ENCODE measurements at places on chromosomes 3 and 15.

GRCh38 chr3:25367025-25367424 lies 61.0 kb upstream of the RARB start:
- no peak for DNase-seq

DNA sequence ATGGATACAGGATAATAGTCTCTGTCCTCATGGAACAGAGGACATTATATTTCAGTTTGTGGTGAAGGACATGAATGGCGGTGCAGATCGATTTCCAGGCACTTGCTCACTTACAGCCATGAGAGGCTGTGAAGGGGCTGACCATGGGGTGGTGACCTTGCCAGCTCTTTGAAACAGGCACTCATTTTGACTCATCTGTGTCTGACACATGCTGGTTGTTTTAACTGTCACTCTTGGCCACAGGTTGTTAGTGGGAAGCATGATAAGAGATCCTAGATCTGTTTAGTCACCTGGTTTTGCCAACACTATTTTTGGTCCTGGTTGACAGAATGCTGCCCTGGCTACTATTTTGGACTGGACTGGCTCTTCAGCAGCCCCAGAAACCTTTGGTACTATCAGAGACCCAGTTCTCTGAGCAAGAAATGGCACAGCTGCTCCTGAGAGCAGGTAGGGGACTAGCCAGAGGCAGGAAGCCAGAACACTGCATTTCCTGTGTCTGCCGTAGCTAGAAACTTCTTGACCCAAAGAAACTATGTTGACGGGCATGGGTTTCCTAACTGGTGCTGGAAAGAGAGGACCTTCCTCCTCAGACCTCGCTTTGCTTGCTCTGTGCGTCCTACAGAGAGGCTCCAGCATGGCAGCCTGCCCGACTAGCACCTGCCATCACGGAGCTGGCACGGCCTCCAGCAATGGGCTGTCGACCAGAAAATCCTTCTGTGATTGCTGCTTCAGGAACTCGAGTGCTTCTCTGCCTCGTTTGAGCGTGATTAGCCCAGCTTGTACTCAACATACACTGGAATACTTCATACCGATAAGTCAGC lies 6.3 kb downstream of the PXYLP1 start:
- peak; percentile 56 for DNase-seq

DNA sequence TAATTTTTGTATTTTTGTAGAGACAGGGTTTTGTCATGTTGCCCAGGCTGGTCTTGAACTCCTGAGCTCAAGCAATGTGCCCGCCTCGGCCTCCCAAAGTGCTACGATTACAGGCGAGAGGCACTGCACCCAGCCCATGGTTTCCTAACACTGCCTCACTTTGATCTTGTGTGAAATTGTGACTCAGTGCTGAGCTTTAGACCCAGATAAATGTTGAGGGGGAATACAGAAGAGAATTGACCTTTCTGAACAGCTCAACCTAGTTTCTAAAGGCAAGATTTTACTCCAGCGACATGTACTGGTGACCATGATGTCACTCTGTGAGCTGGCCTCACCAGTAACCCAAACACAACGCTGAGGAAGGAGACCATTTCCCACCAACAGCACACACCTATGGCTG lies 73.5 kb downstream of the ATP1B3 start:
- DNase-seq = no peak

- no peak for DNase-seq
Measured at GRCh38 chr15:56582785-56583184, 117.8 kb upstream of the MNS1 start.

- DNase-seq = no peak
Measured at GRCh38 chr3:133136114-133137041, 98.2 kb downstream of the TMEM108 start.

- DNase-seq = no peak
Measured at GRCh38 chr3:47515864-47516319, 2.4 kb upstream of the ELP6 start.

- DNase-seq = no peak
Measured at GRCh38 chr3:41346698-41347270, 147.5 kb downstream of the CTNNB1 start.

- peak; percentile 8 for DNase-seq
Measured at GRCh38 chr3:44184319-44184953, 57.2 kb upstream of the TOPAZ1 start.

DNA sequence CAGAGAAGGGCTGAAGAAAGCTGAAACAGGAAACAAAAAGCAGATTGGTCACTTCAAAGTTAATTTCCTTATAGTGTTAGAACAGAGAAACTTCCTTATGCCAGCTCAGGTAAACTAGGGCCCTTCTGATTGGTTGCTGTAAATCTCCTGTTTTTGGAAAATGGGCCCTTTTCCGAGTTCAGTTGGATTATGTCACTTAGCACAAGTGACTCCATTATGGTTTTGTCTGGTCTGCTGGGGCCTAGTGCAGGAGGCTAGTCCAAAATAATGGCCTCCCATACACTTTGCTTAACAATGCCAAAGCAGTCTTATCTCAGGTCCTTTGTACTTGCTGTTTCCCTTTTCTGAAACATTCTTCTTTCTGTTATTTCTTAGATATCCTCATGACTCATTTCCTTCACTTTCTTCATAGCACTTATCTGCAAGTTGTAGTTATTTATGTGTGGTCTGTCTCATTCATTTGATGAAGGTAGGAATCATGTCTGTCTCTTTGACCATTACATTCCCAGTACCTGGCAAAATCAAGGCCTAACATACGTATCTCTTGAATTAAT lies 7.7 kb upstream of the DCP1A start:
- DNase-seq = no peak

DNA sequence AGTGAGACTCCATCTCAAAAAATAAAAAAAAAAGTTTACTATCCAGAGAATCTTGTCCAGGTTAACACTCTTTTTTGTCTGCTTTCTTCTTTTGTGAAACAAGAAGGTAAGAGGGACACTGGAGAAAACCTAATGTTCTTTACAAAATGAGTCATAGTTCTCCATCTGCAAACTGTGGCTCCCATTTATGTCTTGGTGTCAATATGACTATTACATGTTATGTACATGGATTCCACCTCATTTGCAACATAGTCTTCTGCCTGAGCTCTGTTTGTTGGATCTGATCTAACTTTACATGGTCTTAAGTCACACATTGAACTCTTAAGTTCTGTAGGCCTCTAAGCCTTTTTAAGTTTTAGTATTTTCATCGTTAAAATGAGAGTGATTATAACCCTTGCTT lies 421.2 kb upstream of the TPRG1 start:
- no peak for DNase-seq

DNA sequence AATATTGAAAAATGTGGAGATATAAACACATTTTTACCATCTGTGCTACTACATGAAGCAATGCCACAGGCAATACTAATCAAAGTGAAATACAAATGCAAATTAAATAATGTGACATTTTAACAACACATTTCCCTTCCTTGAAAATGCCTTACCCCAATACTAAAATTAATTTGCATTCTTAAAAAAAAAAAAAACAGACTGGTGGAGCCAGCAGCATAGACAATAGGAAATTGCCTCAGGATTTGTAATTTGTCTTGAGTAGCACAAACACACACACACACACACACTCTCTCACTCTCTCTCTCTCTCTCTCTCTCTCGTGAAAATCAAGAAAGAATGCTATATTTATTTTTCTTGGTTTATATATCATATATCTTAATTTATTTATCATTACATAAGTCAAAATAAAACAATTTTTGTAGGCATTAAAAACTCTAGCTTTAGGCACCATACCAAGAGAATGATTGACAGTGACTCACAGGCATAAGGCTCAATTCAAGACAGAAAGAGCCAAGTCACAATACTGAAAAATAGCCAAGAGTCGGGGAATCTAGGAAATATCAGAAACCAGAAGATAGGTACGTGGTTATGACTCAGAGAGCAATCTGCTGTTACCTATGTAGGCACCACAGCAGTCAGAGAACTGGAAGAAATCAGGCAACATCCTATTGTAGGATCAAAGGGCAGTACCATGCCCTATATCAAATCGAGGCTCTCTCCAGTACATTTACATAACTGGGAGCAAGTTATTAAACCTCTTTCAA lies 23.0 kb downstream of the SUCNR1 start:
- no peak for DNase-seq

GRCh38 chr15:27499191-27499590 lies 528.2 kb downstream of the GABRG3 start:
- no peak for DNase-seq

- DNase-seq = no peak
Measured at GRCh38 chr15:79341396-79341795, 30.5 kb downstream of the TMED3 start.

DNA sequence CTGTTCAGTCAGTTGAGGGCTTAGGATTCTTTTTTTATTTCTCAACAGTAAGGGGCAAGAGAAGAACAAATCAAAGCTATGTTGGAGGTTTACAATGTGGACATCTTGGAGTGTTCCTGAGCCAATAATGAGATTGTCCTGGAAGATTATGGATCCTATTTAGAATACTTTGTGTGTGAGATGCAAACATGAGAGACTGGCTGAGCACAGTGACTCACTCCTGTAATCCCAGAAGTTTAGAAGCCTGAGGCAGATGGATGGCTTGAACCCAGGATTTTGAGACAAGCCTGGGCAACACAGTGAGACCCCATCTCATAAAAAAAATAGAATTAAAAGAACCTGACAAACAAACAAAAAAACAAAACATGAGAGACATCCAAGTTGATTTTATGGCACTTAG lies 351.6 kb downstream of the GAP43 start:
- no peak for DNase-seq

DNA sequence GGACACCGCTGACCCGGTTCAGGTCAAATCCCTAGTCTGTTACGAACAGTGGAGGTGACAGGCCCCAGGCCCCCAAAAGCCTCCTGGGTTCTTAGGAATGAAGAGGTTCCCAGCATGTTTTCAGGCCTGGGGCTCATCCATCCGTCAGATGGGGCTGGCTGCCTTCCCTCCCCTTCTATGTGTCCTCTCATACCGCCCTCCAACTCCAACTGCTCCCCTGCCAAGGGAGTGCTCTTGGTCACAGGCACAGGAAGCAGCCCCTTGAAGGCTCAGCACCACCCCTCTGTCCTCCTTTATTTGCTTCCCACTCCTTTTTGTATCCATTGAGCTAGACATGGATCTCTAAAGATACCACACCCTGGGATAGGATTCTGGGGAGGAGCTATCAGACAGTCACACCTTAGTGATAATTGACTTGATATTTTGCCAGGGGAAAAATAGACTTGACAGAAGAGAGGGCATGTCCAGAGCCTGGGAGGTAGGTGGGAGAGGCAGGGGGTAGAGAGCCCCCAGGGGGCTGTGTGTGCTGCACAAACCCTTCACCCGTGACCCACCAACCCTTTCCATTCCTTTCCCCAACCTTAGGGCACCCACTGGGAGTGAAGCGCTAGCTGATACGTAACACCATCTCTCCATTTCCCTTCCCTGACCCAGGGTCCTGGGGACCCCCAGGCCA lies 10.7 kb upstream of the CSPG4 start:
- DNase-seq = no peak

GRCh38 chr15:97837896-97838295 lies 122.6 kb upstream of the ARRDC4 start:
- no peak for DNase-seq

DNA sequence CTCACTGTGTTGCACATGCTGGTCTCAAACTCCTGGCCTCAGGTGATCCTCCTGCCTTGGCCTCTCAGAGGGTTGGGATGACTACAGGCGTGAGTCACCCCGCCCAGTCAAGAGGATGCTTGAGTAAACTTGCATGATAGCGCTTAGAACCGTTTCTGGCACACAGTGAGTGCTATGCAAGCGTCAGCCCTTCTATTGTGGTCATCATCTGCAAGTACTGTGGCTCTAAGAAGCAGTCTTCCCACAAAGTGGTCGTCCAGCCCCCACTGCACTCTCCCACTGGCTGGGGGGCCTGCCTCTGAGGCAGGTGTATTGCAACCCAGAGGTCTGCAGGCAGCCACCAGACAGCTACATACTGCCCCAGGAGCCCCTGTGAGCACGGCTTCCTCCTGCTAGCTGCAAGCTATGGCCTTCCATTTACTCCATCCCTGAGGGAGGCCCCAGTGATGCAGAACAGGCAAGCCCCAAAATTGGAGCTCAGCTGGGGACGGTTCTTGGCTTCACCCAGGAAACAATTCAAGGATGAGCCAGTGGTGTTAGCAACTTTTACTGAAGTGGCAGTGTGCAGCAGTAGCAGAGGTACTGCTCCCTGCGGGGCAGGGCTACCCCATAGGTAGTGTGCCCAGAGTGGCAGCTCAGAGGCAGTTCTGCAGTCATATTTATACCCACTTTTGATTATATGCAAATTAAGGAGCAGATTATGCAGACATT lies 95.4 kb downstream of the LSM3 start:
- DNase-seq = no peak

- DNase-seq = no peak
Measured at GRCh38 chr3:76570436-76571057, 469.4 kb upstream of the ROBO2 start.

- DNase-seq = no peak
Measured at GRCh38 chr3:57952208-57952631, 56.0 kb upstream of the FLNB start.

GRCh38 chr3:128501431-128501830 lies 8.4 kb upstream of the GATA2 start:
- DNase-seq = no peak

DNA sequence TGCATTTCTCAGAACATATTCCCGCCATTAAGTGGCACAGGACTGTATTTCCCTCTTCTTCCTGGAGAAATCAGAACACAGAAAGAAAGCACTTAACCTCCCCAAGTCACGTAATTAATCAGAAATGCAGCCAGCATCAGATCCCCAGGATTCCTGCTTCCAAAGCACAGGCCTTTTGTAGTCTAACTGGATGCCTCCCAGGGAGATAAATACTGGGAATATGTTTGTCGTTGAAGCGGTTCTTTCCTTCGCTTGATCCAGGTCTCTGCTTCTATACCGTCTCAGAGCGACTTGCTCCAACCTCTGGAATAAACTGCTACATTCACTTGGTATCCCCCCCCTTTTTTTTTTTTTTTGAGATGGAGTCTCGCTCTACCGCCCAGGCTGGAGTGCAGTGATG lies 198.6 kb downstream of the KBTBD8 start:
- no peak for DNase-seq

- DNase-seq = no peak
Measured at GRCh38 chr3:141797819-141798447, 34.7 kb downstream of the GRK7 start.
